ENCODE measurements at places on chromosomes 11 and 22.

- no peak for DNase-seq
Observed at GRCh38 chr11:113884361-113884836, 9.0 kb upstream of the USP28 start.

GRCh38 chr11:132549001-132549400 is 983.3 kb downstream of the OPCML start:
- no peak for DNase-seq

- DNase-seq: no peak
Observed at GRCh38 chr11:33234397-33235190, 22.6 kb upstream of the HIPK3 start.

GRCh38 chr11:120688163-120688562 is 176.6 kb downstream of the GRIK4 start:
- DNase-seq: no peak

GRCh38 chr22:36367479-36367878 is 20.3 kb downstream of the MYH9 start:
- no peak for DNase-seq

GRCh38 chr11:128476729-128477128 is 110.6 kb downstream of the ETS1 start:
- no peak for DNase-seq

DNA sequence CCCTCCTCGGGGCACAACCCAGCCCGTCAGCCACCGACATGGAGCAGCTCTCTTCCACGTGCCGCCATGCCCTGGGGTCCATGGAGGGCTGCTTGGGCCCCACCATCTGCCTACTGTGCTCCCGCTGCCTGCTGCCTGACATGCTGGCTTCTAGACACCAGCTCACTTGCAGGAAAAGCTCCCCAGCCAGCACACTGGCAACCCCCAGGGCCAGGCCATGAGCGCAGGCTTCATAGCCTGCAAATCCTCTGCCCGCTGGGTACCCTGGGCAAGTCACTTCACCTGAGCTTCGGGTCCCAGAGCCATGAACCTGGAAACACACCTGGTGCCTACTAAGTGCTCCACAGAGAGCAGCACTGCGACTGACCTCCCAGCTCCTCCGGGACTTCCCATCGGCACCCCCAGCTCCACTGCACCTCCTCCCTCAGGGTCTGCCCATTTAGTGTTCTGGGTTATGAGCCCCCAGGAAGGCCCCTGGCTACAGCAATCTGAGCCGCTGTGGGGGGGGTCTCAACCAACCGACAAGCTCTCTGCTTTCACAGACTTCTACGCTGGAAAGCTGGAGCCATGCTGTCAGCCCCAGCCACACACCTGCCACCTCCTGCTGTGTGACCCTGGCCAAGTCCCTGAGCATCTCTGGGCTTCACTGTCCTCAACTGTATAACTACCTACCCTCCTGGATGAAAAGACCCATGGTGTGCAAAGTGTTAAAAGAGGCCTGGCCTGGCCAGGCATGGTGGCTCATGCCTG is 139.2 kb downstream of the CRYBB2 start:
- DNase-seq: no peak

GRCh38 chr11:3205261-3206155 is 13.1 kb downstream of the MRGPRG start:
- no peak for DNase-seq

DNA sequence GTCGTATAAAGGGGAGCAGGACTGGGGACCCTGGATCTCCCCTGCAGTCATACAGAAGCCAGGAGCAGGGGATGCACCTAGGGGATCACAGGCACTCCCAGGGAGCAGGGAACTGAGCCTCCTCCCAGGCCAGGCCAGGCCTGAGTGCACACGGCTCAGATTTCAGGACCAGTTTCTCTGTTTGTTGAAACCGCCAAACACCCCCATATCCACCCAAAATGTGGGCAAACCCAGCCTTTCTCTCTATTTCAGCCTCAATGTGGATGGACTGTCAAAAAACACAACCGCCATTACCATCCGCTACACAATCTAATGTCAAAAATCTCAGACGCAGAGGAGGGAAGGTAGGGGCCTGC is 17.5 kb downstream of the MN1 start:
- no peak for DNase-seq

GRCh38 chr11:87423161-87423560 is 385.4 kb downstream of the TMEM135 start:
- no peak for DNase-seq

DNA sequence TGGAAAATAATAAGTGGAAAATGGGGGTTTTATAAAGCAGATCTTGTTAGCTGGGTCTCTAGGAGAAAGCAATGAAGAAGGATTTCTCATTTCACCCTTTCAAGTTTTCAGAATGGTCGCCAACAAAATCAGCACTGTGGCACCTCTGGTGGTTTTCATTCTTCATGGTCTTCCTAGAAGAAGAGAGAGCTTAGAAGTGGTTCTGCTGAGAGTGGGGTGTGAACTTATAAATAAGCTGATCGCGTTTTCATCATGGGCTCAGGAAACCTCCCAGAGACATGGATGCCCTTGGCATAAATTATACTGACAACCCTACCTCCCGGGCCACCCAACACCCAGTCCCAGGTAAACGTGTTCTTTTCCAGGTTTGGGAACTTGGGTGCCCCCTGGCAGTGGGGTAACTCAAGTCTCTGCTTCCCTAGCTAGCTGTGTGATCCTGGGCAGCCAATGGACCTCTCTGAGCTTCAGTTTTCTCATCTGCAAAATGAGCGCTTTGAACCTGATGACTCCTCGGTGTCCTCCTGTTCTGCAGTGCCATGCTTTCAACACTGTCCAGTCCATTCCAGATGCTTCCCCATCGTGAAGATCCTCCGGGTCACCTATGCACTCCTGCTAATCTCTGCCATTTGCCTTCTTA is 72.6 kb upstream of the GRAMD1B start:
- no peak for DNase-seq

All from cortex of kidney (tissue), 1 donor.